T-helper 17 cell (primary cell): ENCODE measurements at places on chromosomes 5 and 9. TPM values are rescaled to one million over a fixed set of nuclear protein-coding genes. Genes with fewer than 3 reads are reported as not detected.

Gene TBC1D13
- total RNA-seq = 21.6 TPM

Gene GABRA1
- 0.10 TPM for total RNA-seq

DNA sequence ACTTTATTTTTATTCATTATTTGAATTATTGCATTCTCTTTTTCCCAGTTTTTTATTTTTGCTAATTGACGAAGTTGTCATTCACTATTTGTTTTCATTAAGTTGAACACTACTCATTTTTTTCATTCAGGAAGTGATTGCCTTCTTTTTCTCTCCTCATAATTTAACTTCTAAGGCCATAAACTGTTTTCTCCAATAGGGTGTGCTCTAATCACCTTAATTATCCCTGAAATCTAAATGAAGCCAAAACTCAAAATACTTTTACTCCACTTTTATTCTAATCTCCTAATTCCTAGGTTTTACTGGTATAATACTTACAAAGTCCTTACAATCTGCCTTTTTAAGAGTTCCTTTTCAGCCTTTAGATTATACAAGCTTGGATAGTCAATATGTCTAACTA lies 2.9 kb upstream of the OR13C2 start:
- H3K4me1 ChIP-seq = no peaks in the 10 kb centered on the region
- no peak overlapping the region for H3K27ac ChIP-seq
- no peak for DNase-seq
- H3K36me3 ChIP-seq = no peaks in the 10 kb centered on the region
- H3K4me3 ChIP-seq = no peak overlapping the region
- H3K27me3 ChIP-seq = peaks cover 5% of the 10 kb centered on the region

DNA sequence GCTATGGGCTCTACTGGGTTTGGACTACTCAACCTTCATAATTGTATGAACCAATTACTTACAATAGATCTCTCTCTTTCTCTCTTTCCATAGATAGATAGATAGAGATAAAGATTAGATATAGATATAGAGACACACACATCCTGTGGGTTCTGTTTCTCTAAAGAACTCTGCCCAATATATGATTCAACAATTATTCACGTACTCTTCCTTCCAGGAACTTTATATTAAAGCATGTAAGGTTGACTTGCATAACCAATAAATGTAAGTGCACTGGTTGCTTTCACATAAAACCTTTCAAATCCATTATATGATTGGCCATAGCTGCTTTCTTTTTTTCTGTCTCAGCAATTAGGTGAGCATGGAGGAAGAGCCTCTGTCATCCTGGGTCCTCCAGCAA lies 46.7 kb upstream of the CDH18 start:
- H3K4me3 ChIP-seq = no peak overlapping the region
- H3K27me3 ChIP-seq = no peaks in the 10 kb centered on the region
- H3K4me1 ChIP-seq = no peaks in the 10 kb centered on the region
- no peak overlapping the region for H3K27ac ChIP-seq
- no peaks in the 10 kb centered on the region for H3K36me3 ChIP-seq

- no peak overlapping the region for H3K4me3 ChIP-seq
- DNase-seq = no peak
- H3K4me1 ChIP-seq = no peaks in the 10 kb centered on the region
- H3K36me3 ChIP-seq = no peaks in the 10 kb centered on the region
- peaks cover 53% of the 10 kb centered on the region for H3K27me3 ChIP-seq
These were observed 43.5 kb downstream of the SH3PXD2B start for GRCh38 chr5:172410662-172411483.

DNA sequence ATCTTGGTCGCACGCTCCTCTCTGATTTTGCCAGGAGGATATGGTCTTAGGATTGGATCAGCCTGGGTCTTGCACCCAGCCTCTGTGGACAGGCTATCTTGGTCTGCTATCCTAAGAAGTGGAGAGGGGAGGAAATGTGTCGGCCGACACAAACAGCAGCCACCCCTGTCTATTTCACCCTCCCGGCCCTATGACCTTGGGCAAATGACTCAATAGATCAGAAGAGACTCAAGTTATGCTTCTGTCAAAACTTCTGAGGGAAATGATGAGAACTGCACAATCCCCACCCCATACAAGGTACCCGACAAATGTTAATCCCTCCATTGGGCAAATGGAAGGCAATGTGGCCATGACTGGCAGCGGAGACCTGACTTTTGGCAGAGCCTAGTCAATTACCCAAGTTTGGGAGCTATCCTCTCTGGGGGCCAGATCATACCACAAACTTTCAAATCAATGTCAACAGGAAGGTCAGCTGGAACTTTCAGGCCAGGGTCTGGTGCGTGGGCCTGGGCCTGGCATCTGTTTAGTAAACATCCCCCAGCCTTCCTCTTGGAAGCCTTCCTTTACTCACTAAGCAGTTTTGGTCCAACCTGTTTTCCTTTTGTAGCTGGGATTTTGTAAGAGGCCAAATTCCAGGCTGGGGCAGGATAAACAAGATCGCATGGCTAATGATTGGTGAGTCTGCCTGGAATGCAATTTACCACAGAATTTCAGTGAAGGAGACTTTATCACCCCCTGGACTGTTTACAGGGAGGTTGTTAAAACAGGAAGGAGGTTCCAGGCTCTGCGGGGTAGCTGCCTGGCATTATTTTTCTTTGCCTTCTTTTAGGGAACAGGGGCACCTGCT lies 64.2 kb upstream of the CPEB4 start:
- H3K4me3 ChIP-seq = no peak overlapping the region
- H3K27me3 ChIP-seq = no peaks in the 10 kb centered on the region
- H3K36me3 ChIP-seq = no peaks in the 10 kb centered on the region
- no peak for DNase-seq
- no peak overlapping the region for H3K27ac ChIP-seq

- no peak overlapping the region for H3K27ac ChIP-seq
- no peak for DNase-seq
- no peaks in the 10 kb centered on the region for H3K4me1 ChIP-seq
These were observed 38.5 kb downstream of the ADAMTS16 start for GRCh38 chr5:5178580-5178979.

GRCh38 chr5:473551-474192 lies 30.7 kb downstream of the EXOC3 start:
- peak overlapping the region; percentile 97 for H3K4me3 ChIP-seq
- H3K4me1 ChIP-seq = peaks cover 10% of the 10 kb centered on the region
- H3K27ac ChIP-seq = peak overlapping the region; percentile 72
- no peak for DNase-seq
- peaks cover 18% of the 10 kb centered on the region for H3K27me3 ChIP-seq
- no peaks in the 10 kb centered on the region for H3K36me3 ChIP-seq

DNA sequence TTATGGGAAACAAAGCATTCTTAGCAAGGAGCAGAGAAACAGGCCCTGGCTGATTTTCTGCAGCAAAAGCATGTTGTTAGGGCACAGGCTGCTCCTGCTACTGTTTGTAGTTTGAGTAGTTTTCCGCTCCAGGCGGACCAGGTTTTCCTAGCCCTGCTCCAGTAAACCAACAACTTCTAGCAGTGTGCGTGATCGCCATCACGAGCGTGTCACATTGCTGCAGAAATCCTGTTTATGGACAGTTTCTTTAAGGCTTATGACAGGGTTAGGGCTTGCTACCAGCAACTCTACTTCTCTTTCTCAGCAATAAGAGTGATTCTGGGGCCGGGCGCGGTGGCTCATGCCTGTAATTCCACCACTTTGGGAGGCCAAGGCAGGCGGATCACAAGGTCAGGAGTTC lies 803.9 kb upstream of the CDH10 start:
- H3K27ac ChIP-seq = no peak overlapping the region
- no peaks in the 10 kb centered on the region for H3K27me3 ChIP-seq
- DNase-seq = no peak
- H3K4me3 ChIP-seq = no peak overlapping the region
- no peaks in the 10 kb centered on the region for H3K4me1 ChIP-seq

DNA sequence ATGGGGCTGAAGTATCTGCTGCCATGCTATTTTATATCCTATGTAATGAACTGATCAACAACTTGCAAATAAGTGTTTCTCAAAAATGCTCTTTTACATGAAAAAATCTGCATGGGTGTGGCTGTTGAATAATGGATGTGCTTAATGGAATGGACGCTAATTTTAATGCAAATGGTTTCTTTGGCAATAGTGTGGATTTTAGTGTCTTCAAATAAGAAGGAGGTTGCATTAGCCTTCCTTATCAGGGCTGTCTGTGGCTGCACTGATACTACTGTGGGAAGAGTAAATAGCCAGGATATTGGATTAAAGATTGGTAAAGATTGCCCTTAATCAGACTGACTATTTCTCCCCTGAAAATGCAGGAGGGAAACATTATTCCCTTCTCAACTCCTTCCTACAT lies 121.9 kb upstream of the STK32A start:
- no peaks in the 10 kb centered on the region for H3K4me1 ChIP-seq
- H3K36me3 ChIP-seq = no peaks in the 10 kb centered on the region
- H3K27me3 ChIP-seq = peaks cover 5% of the 10 kb centered on the region
- no peak overlapping the region for H3K27ac ChIP-seq
- DNase-seq = no peak

DNA sequence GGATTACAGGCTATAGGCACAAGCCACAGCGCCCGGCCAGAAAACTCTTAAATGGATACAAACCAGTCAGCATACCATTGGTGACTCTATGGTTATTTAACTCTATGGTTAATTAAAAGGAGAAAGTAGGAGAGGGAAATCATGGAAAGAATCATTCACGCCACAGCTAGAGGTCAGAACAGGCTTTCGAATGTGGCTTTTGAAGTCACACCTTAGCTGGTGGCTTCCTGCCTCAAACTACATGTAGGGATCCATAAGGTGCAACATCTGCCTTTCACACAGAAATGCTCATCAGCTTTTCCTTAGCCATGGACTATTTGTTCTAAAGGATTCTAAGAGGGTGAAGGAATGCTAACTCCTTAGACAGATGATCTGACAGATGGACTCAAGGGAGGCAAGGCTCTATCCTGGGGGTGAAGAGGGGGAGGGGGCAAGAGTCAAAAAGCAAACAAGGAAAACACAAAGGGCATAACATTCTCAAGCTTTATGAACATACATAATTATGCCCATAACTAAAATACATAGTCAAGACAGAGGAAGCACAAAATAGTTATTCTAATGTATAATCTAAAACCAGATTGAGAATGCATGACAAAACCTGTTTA lies 130.9 kb downstream of the EFNA5 start:
- no peak for DNase-seq
- peaks cover 6% of the 10 kb centered on the region for H3K4me1 ChIP-seq
- no peaks in the 10 kb centered on the region for H3K36me3 ChIP-seq
- H3K4me3 ChIP-seq = no peak overlapping the region

- no peaks in the 10 kb centered on the region for H3K27me3 ChIP-seq
- H3K27ac ChIP-seq = no peak overlapping the region
- no peak for DNase-seq
- no peaks in the 10 kb centered on the region for H3K4me1 ChIP-seq
- H3K36me3 ChIP-seq = no peaks in the 10 kb centered on the region
These were observed 276.7 kb downstream of the CDH10 start for GRCh38 chr5:24368115-24368514.

GRCh38 chr5:163347671-163348070 lies 89.7 kb upstream of the CCNG1 start:
- DNase-seq = peak; percentile 13
- no peak overlapping the region for H3K27ac ChIP-seq
